ENCODE measurements at places on chromosomes 16 and 17.

- DNase-seq: peak; percentile 21
Measured at GRCh38 chr16:4386451-4386805, 14.8 kb downstream of the VASN start.

DNA sequence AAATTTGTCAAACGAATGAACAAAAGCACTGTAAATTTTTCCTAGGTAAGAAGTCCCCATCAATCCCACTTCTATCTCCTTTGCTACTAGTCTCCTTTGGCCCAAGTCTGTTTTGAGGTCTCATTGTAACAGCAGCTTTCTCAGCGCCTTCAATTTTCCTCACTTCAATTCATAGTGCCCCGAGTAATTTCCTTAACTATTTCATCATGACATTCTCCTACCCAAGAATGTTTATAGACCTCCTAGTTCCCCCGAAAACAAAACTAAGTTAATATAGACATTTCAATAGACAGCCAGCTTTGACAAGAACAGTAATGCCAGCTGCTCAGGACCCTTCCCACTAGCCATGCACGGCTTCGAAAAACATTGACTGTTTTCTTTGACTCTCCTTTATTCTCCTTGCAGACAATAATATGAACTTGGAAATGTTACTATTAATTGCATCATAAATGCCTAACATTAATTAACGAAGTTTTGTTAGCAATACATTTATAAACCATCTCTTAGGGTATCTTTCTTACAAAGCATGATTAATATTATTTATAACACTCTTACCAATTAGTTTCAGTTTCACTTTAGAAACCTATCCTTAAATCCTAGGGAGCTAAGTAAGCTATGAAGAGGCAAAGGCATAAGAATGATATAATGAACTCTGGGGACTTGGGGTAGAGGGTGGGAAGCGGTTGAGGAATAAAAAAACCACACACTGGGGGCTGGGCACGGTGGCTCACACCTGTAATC, 22.8 kb downstream of the GLG1 start:
- no peak for DNase-seq

DNA sequence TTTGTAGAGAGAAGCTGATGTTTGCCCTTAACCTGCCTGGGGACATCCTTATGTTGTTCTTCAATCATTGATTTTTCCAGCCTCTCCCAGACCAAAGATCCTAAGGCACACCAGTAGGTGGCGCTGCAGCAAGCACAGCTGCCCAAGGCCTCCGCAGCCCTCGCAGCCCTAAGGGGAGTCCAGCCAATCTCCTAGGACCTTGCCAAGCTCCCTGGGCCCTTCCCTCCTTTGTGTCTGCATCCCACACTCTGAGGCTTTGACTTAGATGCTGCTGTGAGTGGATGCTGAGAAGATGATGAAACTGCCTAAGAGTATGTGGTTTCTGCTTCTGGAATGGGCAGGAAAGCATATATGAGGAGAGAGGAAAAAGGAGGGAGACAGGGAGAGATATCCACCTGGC, 47.1 kb downstream of the SPACA3 start:
- DNase-seq: peak; percentile 48

- no peak for DNase-seq
Measured at GRCh38 chr17:5971969-5972368, 98.2 kb upstream of the WSCD1 start.

DNA sequence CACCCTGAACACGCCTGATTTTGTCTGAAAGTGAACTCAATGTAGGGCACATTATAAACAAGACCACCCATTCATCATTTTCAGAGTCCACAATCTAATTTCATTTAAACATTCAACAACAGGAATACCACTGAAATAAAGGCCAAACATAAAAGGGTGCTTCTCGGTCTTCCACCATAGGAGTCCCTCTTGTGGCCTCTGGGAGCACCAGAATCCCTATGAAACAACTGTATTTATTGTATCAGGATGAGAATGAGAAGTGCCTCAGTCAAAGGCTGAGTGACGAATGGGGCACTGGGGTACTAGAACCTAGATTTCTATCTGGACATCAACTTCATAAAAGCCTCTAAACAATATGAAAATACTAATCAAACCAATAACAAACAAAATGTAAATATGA, 40.4 kb downstream of the NXPH3 start:
- DNase-seq: no peak

DNA sequence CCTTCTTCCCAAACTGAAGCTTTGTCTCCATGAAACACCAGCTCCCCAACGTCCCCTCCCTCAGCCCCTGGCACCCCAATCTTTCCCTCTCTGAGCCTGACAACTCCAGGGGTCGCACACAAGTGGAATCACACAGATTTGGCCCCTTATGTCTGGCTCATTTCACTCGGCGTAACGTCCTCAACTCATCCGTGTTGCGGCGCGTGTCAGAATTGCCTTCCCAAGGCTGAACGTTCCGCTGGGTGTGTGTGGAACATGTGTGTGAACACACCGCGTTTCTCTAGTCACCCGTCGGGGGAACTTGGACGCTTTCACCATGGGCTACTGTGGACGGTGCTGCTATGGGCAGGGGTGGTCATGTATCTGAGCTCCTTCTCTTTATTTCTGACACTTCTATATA, 45.0 kb downstream of the TBC1D16 start:
- DNase-seq: no peak

DNA sequence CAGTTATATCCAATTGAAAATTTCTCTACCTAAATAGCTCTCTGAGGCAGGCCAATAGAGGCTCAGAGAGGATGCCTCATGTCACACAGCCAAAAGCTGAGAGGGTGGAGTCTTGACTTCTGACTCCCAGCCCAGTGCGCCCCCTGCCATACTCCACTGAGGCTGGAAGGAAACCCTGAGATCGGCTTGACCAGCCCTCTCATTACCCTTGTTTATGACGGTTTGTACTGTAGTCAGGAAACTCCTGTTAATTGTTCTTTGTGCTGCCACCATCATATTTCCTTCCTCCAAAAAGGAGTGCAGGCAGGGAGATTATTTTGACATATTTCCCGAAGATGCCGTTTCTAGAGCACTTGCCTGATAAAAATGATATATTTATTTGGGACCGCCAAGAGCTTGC, 107.9 kb downstream of the AIPL1 start:
- no peak for DNase-seq

- DNase-seq: no peak
Measured at GRCh38 chr16:10121897-10122425, 60.3 kb downstream of the GRIN2A start.

- peak; percentile 76 for DNase-seq
Measured at GRCh38 chr16:50368410-50369132, at the start of gene BRD7. BRD7 (minus strand) TSS chr16:50368988; CDS start chr16:50368774, 214 bp downstream.

GRCh38 chr17:49136335-49136734, 3.8 kb downstream of the B4GALNT2 start:
- DNase-seq: no peak

GRCh38 chr17:29544066-29544465, 22.8 kb downstream of the ABHD15 start:
- no peak for DNase-seq

- DNase-seq: no peak
Measured at GRCh38 chr17:81026266-81027036, 8.5 kb upstream of the BAIAP2 start.

DNA sequence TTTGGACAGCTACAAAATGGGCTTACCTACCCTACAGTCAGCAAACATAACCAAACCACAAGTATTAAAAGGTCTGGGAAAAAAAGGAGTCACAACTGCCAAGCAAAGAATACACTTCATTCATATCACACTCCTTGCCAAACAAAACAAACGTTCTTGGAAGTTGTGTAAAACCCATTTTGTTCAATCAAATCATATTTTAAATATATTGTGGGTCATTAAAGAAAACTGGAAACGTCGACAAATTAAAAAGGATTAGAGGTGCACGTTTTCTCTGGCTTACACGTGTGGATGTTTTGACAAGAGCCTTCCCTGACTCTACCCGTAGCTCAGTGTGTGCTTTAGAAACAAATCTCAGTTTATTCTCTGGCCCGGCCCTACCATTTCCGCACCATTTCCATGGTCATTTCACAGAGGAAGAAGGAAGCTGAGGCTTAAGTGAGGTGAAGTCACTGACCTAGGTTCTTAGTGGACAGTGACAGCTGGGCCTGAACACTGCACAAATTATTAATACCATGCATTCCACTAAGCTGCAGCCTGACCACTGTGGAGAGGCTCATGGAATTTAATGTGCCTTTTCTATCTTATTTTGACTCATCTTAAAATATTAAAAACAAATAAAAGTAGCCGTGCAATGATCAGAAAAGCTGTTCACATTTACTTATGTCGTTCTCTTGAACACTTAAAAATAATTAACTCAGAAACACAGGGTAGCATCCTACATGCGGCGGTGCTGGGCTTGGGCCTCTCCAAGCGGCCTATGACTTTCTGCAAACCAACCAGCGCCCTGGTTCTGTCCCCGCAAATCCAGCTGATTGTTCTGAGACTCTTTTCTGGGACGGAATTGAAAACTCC, 968 bp downstream of the CEP112 start:
- DNase-seq: no peak

DNA sequence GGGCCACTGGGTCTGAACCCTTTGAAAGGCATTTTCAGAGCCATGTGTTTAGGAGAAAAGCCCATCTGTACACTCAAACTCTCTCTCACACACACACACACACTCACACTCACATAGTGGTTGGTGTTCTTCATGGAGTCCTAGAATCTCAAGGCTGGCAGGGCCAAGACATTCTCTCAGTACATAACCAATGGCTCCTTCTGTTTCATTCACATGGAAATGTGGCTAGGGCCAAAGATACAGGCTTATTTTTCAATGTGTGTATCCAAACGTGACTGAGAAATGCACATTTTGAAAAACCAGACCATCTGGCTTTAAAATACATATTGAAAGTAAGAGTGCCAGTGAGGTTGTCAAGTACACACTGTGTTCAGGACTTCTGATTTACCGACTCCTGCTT, 59.0 kb upstream of the SALL1 start:
- no peak for DNase-seq

DNA sequence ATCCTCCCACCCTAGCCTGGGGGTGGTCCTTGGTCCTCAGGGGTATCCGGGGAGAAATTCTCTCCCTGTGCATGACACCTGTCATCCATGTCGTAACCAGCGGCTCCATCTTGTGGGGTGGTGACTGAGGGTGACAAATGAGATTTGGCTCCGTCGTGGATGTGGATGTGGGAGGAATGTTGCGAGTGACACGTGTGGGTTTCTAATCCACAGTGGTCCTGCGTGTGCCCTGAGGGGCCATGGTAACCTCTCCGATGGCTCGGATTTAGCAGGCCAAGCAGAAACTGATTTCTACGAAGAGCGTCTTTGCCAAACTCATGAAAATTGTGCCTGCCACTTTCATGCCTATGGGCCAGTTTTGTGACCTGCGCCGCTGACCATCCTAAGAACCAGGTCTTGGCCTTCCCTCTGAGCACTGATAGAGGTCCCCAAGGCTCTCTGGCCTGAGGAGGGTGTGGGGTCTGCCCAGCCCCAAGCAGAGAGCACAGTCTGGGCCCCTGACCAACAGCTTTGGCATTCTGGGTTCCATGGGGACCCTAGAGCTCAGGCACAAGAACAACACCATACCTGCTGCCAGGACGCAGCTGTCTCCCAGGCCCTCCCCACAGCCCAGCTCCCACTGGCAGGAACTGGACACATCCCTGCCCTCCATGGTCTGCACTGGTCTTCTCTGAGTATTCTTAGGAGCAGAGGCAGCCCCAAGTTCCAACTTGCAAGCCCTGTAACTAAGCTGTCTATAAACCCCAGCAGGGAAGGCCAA, 79.0 kb downstream of the AMFR start:
- no peak for DNase-seq

DNA sequence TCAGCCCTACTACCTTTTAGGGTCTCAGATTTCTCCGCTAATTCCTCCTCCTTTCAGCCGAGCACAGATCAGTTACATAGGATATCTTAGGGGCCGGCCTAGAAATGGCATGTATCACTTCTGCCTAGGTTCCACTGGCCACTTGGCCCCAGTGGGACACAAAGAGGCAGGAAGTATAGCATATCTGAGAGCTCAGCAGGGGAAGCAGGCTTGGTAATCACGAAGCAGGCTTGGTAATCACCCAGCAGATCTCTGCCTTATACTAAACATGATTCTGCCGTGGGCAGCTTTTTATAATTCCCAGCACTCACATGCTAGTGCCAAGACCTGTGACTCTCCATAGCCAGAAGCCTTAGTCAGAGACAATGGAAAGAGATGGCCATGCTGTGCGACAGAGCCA, 59.6 kb upstream of the CACNG5 start:
- DNase-seq: peak; percentile 35

DNA sequence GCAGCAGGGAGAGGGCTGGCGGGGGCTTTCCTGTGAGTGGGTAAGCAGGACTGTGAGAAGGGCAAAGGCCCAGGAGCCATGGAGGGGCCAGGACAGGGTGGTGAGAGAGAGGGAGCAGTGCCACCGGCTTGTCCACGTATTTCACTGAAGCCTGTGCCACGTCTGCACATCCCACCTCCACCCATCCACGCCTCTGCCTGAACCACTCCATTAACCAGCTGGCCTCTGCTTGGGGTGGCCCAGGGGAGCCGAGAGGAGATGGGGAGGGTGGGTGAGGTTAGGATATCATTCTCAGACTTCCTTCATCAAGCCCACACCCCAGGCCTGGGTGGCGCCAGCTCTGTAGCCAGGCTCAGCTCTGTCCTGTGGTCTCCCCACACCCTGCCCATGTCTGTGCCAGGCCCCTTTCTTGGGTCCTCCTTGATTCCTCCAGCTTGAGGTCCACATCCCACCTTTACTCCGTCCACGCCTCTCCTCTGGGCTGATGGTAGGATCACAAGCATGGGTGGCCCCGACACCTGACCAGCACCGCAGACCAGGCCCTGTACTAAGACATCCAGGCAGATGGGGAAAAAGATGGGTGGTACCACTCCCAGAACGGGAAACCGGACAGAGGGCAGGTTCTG, 3.2 kb upstream of the FN3K start:
- no peak for DNase-seq

GRCh38 chr17:9924735-9925191, 19.7 kb upstream of the RCVRN start:
- DNase-seq: no peak

DNA sequence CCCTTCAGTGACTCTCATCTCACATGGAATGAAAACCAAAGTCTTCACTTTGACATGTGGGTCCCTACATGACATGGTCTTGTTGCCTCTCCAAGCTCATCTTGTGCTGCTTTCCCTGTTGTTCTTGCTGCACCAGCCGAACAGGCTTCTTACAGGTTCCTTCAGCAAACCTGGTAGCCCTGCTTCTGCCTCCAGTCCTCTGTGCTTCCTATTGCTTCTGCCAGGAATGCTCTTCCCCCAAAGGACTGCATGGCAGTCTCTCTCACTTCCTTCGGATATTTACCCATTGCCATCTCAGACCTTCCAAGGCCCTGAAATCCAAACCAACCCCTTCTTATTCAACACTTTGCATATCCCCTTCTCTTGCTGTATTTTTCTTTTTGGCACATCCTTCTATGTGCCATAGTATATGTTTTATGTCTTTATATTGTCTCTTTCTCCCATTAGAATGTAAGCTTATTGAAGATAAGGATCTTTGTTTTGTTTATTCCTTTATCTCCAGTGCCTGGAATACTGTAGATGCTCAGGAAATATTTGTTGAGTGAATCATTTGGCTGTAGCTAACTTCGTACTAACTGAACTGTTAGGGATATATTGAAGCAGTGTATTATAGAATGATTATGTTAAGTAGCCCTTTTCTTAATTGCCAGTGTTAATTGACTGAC, 57.9 kb upstream of the SLC12A3 start:
- no peak for DNase-seq

Data from BE2C (cell line).